ENCODE measurements at places on chromosomes 3 and 15.

- no peak for DNase-seq
These were observed 294.5 kb downstream of the NAALADL2 start for GRCh38 chr3:175153595-175153994.

GRCh38 chr15:81744364-81744763 lies 301.5 kb downstream of the MEX3B start:
- DNase-seq: no peak

- DNase-seq: no peak
These were observed 3.1 kb downstream of the FOXL2NB start for GRCh38 chr3:138950006-138950644.

DNA sequence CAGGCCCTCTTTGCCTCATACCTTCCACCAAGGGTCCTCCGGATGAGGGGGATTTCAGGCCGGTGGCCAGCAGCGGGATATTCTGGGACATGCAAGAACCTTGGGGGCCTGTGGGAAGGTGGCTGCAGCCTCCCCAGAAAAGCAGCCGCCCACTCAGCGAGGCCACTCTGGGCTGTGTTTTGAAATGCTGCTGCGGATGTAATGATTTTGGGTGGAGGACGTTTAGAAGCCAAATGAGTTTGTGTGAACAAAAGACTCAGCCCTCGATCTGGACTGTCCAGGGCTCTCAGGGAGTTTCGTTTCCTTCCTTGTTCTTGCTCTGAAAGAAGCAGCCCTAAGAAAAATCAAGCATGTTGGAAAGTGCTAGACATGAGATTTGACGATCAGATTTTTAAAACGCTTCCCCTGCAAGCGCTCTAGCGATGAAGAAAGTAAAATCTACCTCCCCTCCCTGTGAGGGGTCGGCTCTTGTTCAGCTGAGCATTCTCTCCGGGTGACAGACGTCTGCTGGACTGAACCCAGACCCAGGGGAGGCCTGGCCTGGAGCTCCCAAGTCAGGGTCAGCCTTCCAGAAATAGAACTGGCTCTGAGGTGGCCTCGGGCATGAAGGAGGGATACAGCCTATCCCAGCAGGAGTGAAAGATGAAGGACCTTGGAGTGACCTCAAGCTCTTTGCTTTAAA lies 12.9 kb downstream of the HEG1 start:
- no peak for DNase-seq

DNA sequence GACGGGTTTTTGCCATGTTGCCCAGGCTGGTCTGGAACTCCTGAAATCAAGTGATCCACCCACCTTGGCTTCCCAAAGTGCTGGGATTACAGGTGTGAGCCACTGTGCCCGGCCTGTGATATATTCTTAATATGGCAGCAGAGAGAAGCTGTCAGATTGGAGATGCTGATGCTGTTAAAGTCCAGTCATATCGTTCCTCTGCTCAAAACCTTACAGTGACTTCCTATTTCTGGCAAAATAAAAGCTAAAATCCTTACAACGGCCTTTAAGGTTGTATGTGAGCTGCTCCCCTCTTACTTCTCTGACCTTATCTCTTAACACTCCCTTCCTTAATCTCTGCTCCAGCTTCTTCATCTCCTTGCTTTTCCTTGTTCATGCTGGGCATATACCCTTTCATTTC lies 26.6 kb upstream of the MGA start:
- DNase-seq: no peak

GRCh38 chr15:31337352-31338031 lies 10.9 kb downstream of the KLF13 start:
- DNase-seq: no peak

DNA sequence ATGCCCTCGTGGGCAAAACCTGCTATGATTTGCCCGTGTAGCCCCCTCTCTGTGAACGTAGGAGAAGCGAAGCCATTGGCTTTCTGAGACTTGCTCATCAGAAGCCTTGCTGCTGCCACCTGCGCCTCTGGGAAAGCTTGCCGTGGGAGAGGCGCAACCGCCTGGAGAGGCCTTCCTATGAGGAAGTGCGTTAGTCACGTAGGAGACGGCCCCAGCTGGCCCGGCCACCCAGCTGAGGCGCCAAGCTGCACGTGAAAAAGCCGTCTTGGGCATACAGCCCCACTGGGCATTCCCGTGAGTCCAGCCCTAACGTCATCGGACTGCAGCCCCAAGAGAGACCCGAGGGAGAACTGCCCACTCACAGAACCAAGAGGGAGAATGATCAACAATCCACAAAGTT lies 49.1 kb upstream of the TJP1 start:
- DNase-seq: no peak

DNA sequence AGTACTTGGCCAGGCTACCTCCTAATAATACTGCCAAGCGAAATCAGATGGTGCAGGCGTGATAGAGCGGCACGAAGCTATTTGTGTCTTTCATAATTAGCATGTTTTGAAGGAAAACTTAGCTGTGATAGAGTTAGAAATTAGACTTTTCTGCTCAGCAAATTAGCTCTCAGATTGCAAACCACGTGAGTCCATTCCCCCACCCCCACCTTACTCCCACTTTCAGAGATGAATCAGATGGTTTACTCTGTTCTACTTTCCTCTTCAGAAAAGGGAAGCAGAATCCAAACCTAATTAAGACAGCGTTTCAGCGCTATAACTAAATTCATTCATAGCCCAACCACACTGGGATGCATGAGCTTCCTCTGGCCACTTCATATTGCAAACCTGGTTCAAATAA lies 214.6 kb downstream of the SLCO3A1 start:
- DNase-seq: no peak

DNA sequence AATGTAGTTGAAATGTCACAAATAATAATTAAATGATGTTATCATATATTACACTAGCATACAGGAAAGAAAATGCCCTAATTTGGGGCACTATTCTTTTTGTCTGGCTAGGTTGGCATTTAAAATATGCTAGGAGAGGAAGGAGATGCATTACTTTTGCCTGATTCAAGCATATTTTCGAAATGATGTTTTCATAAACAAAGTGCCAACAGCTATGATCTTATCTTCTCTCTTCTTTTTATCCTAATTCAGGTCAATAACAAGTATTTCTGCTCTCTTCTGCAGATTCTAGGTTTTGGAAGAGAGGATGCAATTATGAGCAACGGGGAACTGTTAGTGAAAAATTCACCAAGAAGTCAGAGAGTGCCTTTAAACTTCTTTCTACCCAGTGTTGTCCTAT lies 55.8 kb upstream of the NR2F2 start:
- no peak for DNase-seq

DNA sequence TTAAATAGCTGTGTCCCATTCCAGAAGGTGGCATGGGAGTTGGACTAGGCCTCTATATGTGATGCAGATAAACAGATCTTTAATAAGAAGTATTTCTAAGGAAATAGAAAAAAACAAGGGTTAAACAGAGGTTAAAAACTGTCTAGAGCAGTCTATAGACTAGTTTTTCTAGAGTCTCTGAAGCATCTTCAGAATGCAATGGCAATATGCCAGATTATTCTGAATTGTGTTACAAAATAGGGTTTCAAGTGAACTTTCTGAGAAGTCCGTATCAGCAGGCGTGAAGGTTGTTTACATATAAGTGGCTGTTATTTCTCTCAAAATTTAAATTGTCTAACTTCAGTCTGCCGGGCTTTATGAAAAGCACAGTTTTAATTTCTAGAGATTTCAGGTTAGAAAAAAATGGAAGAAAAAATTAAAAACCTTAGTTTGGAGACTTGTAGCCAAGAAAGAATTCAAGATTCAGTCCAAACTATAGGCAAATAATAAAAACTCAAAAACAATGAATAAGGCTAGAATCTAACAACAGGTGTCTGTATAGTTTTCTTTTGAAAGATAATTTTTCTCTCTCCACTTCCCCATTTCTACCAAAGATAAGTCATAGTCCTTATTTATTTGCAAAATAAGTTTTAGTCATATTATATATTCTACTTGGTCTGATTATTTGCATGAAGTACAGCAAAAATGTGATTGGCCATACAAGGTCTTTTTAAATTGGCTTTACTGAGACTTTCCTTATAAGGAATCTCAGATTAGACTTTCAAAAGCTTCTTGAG lies 55.2 kb downstream of the OSTN start:
- DNase-seq: no peak

DNA sequence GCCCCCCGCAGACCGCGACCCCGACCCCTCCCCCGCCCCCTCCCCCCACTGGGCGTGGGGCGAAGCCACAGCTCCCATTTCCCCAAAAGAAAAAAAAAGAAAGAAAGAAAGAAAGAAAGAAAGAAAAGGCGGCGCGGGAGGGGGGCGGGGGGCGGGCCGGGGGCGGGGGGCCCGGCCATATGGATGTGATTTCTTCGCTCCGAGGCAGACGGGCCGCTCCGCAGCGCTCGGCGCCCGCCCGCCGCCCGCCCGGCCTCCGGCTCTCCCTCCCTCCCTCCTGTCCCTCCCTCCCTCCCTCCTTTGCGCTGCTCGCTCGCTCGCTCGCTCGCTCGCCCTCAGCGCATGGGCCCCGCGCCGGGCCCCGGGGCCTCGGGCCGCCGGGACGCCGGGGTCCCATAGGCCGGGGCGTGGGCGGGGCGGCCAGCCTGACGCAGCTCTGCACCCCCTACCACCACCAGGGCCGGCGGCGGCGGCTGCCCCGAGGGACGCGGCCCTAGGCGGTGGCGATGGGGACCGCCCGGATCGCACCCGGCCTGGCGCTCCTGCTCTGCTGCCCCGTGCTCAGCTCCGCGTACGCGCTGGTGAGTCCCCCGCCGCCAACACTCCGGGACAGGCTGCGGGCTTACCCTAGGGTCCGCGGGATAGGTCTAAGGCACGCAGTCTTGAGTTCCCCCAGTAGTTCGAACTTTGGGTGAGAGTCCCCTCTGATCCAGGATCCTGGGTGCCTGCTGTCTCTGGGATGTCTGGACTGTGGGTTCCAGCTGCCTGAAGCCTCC lies 5.7 kb downstream of the PTH1R start:
- no peak for DNase-seq

DNA sequence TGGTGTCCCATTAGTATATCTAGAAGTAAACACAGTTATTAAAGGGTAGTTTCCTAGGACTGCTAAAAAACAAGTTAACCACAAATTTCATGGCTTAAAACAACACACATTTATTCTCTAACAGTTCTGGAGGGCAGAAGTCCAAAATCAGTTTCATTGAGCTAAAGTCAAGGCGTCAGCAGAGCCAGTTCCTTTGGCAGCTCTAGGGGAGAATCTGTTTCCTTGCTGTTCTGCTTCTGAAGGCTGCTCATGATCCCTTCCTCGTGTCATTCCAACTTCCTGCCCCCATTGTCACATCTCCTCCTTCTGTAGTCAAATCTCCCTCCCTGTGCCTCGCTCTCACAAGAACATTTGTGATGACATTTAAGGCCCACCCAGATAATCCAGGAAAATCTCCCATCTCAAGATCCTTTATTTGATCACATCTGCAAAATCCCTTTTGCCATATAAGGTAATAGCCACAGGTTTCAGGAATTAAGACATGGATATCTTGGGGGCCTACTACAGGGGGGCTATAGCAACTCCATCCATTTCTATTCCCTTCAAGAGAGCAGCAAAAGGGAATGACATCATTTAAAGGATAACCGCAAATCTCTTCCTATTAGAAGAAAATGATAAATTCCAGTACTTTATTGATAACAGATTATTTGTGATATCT lies 50.1 kb downstream of the GPR176 start:
- DNase-seq: no peak

DNA sequence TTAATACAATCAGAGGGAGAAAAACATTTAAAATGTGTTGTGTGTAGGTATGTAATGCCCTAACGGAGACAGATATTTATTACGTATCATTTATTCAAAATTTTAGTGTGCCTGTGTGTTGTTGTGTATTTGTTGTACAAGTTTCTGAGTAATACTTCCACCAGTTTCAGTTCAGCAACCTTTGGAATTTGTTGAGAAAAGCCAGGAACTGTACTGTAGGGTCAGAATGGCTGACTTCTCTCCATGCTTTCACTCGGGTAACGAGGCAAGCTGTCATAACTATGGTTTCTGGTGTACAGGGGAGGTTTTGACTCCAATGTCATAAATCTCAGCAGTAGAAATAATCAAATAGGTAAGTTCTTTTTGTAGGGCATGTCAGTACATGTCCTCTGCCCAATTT lies 23.8 kb upstream of the CNTN6 start:
- no peak for DNase-seq

GRCh38 chr3:196886144-196886543 lies 18.4 kb downstream of the SENP5 start:
- DNase-seq: no peak

DNA sequence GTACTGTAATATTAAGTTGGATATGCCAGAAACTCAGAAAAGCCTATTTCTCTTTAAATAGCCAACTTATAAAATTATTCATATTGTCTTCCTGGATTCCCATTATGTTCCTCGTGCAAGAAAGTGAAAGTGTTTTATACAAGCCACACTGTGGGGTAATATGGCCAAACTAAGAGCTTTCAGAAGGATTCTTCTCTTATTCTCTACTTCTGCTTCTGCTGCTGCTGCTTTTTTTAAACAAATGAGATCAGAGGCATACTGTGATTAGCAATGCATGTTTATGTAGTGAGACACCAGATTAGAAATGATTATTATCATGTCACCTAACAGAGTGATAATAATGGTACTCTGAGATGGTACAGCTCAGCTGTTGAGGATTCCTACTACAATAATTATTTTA lies 1026.5 kb upstream of the CFAP20DC start:
- no peak for DNase-seq

DNA sequence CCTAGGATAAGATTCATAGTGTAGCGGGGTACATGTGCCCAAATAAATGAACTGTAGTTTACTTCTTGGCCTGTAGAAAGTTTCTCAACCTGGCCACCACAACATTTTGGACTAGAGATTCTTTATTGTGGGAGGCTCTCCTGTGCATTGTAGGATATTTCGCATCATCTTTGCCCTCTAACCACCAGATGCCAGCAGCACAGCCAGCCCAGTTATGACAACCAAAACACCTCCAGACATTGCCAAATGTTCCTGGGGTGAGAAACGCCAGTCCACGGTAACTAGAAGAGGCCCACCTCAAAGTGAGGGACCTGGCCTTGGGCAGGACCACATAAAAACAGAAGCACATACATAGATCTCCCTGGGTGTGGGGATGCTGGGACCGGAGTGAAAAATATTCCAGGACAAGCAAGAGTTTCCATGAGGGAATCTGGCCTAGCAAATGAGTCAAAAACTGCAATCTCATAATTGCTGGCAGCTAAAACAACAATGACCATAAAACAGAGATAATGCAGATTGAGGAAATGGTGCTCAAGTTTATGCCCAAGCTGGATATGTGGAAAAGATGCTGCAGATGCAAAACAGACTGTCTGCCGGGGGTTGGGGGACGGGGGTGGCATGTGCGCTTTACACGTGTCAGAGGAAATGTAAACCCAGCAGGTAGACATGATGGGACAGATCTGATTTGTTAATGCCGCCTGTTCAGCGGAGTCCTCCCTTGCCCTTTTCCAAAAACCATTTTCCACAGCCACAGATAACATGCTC lies 39.7 kb downstream of the ARHGEF3 start:
- DNase-seq: no peak

DNA sequence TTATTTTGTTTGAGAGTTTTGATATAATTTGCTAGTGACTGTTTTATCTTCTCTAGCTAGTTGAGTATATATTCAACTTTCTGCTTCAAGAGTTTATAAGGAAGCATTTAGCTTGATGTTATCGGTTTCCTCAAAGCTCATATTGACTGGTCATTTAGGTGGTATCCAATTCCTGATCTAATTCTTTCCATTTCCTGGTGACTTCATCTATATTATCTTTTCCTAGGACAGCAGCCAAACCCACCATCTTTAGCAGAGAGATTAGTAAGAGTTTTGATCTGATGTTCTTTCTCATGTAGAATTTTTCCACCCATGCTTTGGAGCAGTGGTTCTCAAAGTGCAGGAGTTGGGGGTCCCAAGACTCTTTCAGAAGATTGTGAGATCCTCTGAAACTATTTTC lies 148.6 kb upstream of the STT3B start:
- DNase-seq: no peak
